ENCODE measurements at places on chromosomes 2 and 18. TPM values are rescaled to one million over a fixed set of nuclear protein-coding genes. Genes with fewer than 3 reads are reported as not detected.

DNA sequence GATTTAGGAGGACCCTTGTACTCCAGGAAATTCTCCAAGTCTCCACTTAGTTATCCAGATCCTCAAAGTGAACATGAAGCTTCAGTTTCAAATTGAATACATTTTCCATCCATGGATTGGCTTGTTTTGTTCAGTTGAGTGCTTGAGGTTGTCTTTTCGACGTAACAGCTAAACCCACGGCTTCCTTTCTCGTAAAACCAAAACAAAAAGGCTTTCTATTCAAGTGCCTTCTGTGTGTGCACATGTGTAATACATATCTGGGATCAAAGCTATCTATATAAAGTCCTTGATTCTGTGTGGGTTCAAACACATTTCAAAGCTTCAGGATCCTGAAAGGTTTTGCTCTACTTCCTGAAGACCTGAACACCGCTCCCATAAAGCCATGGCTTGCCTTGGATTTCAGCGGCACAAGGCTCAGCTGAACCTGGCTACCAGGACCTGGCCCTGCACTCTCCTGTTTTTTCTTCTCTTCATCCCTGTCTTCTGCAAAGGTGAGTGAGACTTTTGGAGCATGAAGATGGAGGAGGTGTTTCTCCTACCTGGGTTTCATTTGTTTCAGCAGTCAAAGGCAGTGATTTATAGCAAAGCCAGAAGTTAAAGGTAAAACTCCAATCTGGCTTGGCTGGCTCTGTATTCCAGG is at the start of gene CTLA4:
Gene CTLA4 (plus strand): TSS at position 211 of the 640 bp plus-strand sequence. CDS start 172 bp downstream, at position 383.
- DNase-seq = no peak

GRCh38 chr2:205682239-205682970 is at the start of gene NRP2:
NRP2 (plus strand) TSS chr2:205682501; CDS start chr2:205683291, 790 bp downstream.
- peak; percentile 23 for DNase-seq

- no peak for DNase-seq
Observed at GRCh38 chr2:58701688-58702301, 460.7 kb upstream of the FANCL start.

Gene ETAA1
- 16.2 TPM for total RNA-seq

DNA sequence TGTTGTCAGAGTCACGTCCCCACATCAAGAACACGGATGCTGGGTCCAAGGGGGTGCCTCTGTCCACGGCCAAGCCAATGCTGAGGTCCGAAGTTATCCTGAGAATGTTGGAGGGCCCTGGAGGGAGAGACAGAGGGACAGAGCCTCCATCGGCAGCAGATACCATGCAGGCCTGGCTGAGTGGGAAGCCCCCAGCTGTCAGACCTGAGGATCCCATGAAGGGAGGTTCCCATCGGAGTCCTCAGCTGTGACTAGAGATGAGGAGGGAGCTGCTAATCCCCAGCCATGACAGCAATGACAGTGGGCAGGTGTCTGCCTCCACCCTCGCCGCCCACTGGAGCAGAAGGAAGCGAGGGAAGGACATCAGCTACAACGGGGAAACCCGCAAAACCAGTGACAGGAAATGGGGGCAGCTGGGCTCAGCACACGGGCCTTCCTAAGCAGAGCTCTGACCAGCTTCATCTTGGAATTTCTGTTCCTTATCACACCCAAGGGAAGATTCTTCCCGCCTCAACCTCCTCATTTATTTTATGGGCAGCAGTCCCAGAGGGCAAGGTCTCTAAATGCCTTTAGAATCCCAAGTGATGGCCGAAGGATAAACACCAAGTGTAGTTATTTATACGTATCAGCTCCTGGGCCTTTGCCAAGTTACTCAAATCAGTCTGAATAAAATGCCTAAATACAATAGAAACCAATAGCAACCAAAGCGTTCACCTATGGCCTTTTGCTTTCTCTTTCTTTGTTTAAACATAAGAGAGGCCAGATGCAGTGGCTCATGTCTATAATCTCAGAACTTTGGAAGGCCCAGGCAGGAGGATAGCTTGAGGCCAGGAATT is 32.2 kb downstream of the FAM178B start:
- DNase-seq = no peak

GRCh38 chr2:225400060-225400511 is 576 bp downstream of the NYAP2 start:
- DNase-seq = peak; percentile 9

Gene LRATD1
- not detected for total RNA-seq

Gene ANKMY1
- 11.7 TPM for total RNA-seq

DNA sequence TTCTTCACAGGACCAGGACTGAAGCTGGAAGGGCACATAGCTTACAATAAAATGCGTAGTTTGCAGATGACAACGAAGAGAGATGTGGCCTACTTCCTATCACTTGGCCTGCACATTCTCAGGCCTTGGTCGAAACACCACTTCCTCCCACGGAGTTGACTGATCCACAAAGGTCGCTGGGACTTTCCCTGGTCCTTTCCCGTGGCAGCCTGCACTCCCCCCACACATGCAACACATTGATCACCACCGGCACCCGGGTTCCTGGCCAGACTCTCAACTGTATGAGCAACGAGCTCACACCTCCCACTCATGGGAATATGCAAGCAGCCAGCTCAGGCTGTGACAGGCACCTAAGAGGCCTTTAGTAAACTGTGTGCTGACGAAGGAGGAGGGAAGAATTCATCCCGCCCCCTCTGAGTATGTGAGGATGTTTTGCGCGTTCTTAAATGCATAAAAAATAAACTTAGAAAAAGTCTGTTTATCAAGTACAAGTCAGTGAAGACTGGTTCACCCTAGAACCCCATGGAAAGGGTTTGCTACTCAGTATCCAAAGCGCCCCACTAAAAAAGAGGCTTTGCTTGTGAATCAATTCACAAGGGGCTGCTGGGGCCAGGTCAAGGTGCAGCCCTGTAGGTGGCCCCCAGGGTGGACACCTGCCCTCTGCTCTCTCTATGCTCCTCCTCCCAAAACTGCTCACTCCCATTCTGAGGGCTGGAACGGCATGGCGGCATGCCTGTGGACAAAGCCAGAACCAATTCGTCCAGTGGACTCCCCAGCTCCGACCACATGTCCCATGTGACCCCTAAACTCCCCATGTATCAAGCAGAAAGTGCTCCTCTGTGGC is 154.3 kb downstream of the EIPR1 start:
- DNase-seq = no peak

Gene MALL
- total RNA-seq = not detected

DNA sequence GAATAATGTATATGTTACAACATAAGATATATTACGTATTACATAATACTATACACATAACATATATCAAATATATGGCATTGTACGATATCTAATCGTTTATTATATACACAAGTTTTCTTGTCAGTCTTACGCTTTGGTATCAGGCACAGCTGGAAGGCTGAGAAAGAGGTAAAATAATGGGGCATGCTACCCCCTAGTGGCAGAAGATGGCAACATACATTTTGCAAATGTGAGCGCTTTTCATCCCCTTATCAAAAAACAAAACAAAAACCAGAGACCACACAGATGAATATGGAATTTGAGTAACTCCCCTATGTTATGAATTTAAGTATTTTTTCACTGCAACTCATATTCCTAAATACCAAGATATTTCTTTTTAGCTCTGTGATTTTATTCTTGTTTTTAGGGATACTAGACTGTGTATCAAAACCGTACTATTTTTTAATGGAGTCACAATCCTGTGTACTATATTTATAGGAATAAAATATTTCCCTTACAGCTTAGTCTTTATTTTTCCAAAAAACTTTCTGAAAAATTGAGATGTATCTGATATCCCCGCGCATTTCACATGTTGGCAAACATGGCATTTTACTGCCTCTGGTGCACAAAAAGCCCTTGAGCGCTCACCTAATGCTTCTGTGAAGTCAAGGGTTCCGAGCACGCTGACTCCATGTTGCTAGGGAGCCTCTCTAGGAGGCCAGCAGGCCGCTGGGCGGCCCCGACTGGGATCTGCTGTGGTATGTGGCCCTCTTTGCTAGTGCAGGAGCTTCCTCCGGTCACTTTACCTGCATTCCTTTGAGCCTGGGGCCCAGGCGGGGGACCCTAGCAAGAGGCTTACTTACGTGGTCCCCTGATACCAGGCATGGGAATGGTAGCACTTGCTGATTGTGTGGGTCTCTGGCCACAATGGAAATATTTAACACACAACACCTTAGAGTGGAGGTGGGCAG is 62.5 kb downstream of the SLC4A3 start:
- peak; percentile 51 for DNase-seq

GRCh38 chr2:204312105-204312504 is 233.2 kb upstream of the PARD3B start:
- DNase-seq = no peak

Gene SERPINB11
- total RNA-seq = not detected

DNA sequence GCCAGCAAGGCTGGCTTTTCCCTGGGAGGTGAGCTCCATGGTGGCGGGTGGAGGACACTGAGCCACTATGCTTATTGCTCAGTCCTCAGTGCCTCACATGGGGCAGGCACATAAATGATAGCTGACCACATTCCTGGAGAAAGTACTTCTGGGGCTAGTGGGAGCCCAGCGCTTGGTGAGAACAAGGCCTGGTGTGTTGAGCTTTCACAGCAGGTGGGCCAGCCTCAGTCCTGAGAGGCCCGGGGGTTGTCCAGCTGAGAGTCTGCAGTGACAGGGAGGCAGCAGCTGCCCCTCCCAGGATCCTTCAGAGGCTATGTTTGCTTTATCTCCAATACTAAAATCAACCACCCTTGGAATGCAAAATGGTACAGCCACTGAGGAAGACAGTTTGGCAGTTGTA is 217.7 kb downstream of the ZBTB7C start:
- DNase-seq = no peak

- DNase-seq = peak; percentile 31
Observed at GRCh38 chr18:23585007-23585871, 1.1 kb downstream of the NPC1 start.

- DNase-seq = no peak
Observed at GRCh38 chr2:136025057-136025973, 39.9 kb upstream of the DARS1 start.

Gene DSC1
- total RNA-seq = not detected

Gene DRC1
- total RNA-seq = 0.07 TPM

- no peak for DNase-seq
Observed at GRCh38 chr2:224666951-224667553, 49.1 kb downstream of the CCDC195 start.

Gene KCNJ13
- total RNA-seq = not detected

DNA sequence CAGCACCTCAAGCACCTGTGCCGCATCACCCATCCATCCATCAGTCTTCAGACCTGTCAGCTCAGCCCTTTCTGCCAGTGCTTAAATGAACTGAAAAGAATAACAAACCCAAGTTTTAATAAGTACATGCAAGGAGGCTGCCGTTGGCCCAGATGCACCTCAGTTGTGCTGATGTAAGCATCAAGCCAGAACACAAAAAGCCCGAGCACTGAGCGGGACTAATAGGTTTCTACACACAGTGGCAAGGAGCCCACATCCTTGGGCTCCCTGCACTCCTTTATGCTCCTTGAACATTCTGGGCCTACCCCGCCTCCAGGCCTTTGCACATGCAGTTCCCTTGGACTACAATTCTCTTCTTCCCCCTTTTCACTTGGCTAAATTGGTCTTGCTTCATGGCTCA is 165.6 kb downstream of the ALK start:
- no peak for DNase-seq

GRCh38 chr2:200188876-200189275 is 117.6 kb upstream of the SPATS2L start:
- no peak for DNase-seq

DNA sequence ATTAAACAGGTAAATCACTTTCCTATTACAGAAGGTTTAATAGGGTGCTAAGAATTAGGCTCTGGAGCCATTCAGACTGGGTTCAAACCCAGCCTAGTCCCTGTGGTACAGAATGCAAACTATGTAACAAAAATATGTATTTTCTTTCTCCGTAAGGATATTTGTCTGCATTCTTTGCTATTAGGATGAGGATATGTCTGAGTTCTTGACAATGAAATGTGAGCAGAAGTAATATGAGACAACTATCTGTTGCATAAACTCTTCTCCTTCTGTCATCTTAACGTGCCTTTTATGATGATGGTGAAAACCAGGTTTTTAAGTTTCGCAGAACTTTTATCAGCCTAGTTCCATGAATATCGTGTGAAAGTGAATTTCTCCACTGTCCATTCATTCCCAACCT is 1129.1 kb upstream of the ZEB2 start:
- no peak for DNase-seq

- DNase-seq = no peak
Observed at GRCh38 chr2:189104934-189105333, 74.6 kb downstream of the COL5A2 start.

GRCh38 chr2:43372416-43373081 is 146.1 kb upstream of the ZFP36L2 start:
- DNase-seq = peak; percentile 18

GRCh38 chr2:180694445-180695421 is 285.7 kb upstream of the UBE2E3 start:
- no peak for DNase-seq

DNA sequence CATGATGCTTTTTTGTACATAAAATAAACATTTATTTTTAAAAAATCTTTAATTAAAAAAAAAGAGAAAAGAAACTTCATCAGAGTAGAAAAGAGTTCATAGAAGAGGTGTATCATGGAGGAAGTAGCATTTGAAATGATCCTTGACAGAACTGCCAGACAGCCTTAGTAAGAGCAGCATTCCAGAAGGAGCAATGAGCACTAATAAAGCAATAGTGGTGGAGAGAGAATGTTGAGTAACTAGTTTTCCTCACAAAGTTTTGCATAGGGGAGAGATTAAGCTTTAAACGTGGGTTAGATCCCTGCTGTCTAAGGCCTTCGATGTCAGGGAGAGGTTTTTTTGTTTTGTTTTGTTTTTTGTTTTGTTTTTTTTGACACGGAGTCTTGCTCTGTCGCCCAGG is 29.8 kb upstream of the METTL21A start:
- no peak for DNase-seq

GRCh38 chr2:43729491-43730174 is 44.2 kb upstream of the DYNC2LI1 start:
- DNase-seq = no peak

Gene PJVK
- total RNA-seq = 1.2 TPM

DNA sequence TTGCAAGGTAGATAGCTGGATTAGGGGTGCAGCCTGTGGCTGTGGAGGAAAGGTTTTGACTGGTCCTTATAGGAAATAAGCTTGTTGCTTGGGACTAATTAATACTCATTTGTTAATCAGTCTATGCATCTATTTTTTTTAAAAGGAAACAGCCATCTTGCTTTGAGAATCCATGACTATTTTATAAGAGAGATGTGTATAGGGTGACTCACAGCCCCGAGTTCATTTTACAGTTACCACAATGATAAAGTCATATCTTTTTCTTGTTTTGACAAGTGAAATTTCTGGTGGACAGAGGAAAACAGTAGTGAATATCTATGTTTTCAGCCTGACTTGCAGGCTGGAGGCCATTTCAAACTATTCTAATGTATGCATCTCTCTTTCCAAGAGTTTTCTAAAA is 193.5 kb upstream of the CCDC68 start:
- DNase-seq = no peak

Gene ZFP36L2
- total RNA-seq = 32.5 TPM

GRCh38 chr2:201795607-201796477 is 10.5 kb upstream of the CDK15 start:
- DNase-seq = peak; percentile 26

Data from HepG2 (cell line).